ENCODE measurements at places on chromosomes 3 and 15.
A peak's percentile ranks its signal among the peaks of the same experiment; 100 is the strongest.

DNA sequence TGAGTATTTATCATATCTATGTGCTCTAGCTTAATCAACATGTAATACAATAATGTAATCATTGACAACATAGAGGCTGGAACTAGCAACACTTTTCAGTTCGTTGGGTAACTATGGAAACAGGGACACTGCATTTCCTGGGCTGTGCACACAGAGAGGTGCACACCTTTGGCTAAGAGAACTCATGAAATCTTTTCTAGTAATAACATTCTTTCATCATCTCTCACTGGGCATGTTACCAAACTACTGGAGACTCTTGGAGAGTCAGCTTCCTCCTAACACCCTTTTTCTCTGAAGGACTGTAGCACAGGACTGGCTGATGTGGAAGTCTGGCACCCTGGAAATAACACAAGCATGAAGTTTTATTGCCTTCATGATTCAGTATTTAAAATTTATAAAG, 135.6 kb downstream of the KCNMB2 start:
- no peak overlapping the region for H3K27ac ChIP-seq
- H3K36me3 ChIP-seq: no peaks in the 10 kb centered on the region
- H3K4me1 ChIP-seq: no peaks in the 10 kb centered on the region
- no peak overlapping the region for H3K4me3 ChIP-seq

- no peak overlapping the region for H3K4me3 ChIP-seq
- peaks cover 8% of the 10 kb centered on the region for H3K27me3 ChIP-seq
- H3K27ac ChIP-seq: no peak overlapping the region
- no peak for DNase-seq
Measured at GRCh38 chr3:30810625-30811024, 83.8 kb downstream of the GADL1 start.

DNA sequence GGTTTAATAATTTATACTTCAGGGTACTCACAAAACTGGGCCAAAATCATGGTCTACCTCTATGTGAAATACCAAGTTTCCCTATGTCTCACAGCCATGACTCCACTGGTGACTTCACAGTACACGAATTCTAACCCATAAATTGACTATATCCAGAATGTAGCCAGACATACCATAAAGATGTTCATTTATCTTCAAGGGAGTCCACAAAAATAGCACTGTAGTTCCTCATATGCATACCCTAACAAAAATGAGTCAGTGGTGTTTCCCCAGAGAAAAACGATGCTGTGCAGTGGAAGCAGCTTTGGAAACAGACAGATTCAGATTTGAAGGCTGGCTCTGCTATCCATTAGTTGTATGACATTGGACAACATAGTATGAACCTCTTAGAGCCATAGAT, 438.8 kb downstream of the FHIT start:
- no peak for DNase-seq
- H3K4me3 ChIP-seq: no peak overlapping the region
- H3K36me3 ChIP-seq: peaks cover 4% of the 10 kb centered on the region

DNA sequence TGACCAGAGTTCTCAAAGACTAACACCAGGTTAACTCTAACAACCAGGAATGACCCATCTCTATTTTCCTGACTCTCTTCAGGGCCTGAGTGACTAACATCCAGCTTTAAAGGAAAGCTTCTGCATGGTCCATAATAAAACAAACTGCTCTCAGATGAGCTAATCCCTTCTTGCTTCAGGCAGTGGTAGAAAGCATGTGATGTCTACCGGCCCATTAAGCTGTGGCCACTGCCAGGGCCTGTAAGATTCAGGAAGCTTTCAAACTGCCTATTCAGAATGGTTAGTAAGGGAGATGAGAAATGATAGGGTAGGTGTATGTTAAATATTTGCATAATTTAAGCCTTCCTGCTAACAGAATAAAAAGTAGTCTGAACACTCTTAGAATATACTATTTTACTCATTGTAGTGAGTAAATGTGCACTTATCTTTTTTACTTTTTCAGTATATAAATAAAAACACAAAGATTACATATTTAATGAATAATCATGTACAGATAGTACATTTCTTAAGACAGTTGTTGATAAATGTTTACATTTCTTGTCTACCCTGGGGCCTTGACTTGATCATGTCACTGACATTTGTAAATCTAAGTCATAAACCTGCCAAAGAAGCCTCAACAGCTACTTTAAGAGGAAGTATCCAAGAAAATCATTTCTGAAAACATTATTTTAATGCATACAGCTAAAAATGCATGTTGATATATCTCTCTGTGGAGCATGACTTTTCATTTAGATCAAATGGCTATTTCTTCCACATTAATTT, 222.0 kb downstream of the MCTP2 start:
- H3K36me3 ChIP-seq: peaks cover 20% of the 10 kb centered on the region
- no peak overlapping the region for H3K27ac ChIP-seq
- no peaks in the 10 kb centered on the region for H3K4me1 ChIP-seq
- no peak for DNase-seq

DNA sequence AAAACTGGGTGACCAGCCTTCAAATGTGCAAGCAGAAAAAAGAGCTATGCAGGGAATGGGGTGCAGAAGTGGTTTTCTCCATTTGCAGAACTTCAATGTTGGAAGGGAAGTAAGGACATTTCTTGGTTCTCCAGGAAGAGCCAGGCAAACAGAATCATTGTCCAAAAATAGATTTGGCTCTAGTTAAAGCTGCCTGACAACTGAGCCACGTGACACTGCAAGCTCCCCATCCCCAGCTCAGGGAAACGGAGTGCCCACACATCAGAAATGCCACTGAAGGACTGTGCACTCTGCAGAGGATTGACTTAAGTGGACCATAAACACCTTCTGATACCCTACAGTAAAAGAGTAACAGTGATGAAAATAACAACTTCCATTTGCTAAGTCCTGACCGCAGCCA, 195.6 kb upstream of the NSMCE3 start:
- no peaks in the 10 kb centered on the region for H3K27me3 ChIP-seq
- H3K36me3 ChIP-seq: peaks cover 7% of the 10 kb centered on the region
- H3K27ac ChIP-seq: no peak overlapping the region
- no peak overlapping the region for H3K4me3 ChIP-seq

DNA sequence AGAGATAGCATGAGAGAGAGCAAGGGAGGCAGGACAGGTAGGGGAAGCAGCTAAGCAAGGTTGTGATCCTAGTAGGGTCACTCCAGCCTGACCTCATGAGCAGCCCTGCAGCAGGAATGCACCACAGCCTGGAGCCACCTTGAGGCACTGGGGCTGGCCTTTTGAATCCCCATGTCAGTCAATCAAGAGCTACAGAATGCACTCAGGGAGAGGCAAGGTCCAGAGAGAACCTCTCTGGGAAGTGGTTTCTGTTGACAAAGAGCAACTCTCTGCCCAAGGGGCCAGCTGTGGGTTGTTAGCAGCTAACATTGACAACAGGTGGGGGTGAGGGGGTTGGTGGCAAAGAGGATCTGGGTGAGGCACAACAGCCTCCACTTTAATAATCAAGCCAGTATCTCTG, 54.6 kb downstream of the TRANK1 start:
- H3K27ac ChIP-seq: peak overlapping the region; percentile 75
- H3K4me1 ChIP-seq: peaks cover 60% of the 10 kb centered on the region
- H3K4me3 ChIP-seq: no peak overlapping the region
- H3K36me3 ChIP-seq: peaks cover 18% of the 10 kb centered on the region
- no peaks in the 10 kb centered on the region for H3K27me3 ChIP-seq

DNA sequence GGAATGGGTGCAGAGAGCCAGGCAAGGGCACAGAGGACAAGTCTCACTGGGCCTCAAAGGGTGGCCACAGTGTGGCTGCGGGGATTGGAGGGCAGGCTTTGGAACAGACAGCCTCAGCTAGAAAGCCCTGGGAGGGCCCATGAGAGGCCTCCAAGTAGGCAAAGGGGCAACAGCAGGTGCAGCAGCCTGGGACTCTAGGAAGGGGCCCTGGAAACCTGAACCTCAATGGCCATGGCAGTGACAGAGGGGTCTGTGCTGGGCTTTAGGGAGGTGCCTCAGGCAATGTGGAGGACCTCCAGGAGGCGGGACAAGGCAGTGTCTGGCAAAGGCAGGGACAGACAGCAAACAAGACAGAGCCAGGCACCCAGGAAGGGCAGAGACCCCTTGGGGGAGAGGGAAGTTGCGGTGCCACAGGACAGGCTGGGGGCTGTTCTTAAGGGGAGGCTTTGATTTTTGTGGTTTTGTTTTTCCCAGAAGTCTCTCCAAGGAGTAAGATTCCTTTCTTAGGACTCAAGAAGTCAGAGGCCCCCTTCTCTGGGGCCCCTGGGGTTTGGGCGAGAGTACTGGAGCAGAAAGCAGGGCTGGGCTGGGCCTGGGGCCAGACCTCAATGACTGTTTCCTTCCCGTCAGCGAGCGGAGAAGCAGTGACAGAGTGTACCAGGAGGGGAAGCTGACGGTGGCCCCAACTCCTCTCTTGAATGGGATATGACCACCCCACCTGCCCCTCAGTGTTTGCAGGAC, 9.7 kb downstream of the STOML1 start:
- no peaks in the 10 kb centered on the region for H3K36me3 ChIP-seq
- H3K27ac ChIP-seq: peak overlapping the region; percentile 75
- H3K4me1 ChIP-seq: peaks cover 56% of the 10 kb centered on the region
- DNase-seq: no peak
- peaks cover 6% of the 10 kb centered on the region for H3K27me3 ChIP-seq

GRCh38 chr15:89837134-89837829, 22.6 kb upstream of the ANPEP start:
- peaks cover 17% of the 10 kb centered on the region for H3K4me1 ChIP-seq
- H3K36me3 ChIP-seq: peaks cover 14% of the 10 kb centered on the region
- H3K27ac ChIP-seq: no peak overlapping the region
- no peak overlapping the region for H3K4me3 ChIP-seq
- no peaks in the 10 kb centered on the region for H3K27me3 ChIP-seq

GRCh38 chr3:183158551-183159006, 4.0 kb downstream of the LAMP3 start:
- H3K27me3 ChIP-seq: peaks cover 88% of the 10 kb centered on the region
- peaks cover 30% of the 10 kb centered on the region for H3K4me1 ChIP-seq
- DNase-seq: peak; percentile 31

DNA sequence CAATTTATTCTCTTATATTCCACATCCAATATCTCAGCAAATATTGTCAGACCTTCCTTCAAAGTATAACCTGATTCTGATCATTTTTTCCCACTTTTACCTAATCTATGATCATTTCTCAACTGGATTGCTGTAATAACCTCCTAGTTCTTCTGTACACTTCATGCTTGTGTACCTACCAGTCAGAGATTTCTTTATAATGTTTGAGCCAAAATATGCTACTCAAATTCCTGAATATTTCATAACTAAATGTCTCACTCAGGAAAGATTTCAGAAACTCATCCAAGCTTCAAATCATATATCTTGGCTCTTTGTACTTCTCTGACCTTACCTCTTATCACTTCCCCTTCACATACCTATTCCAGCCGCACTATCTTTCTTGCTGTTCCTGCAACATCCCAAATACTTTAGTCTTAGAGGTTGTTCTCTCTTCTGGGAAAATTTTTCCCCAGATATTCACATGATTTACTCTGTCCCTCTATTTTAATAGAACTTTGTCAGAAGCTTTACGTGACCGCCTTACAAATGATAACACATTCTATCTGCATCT, 20.0 kb downstream of the BCHE start:
- H3K27me3 ChIP-seq: no peaks in the 10 kb centered on the region
- no peaks in the 10 kb centered on the region for H3K36me3 ChIP-seq
- no peak overlapping the region for H3K4me3 ChIP-seq
- H3K27ac ChIP-seq: no peak overlapping the region
- no peak for DNase-seq
- no peaks in the 10 kb centered on the region for H3K4me1 ChIP-seq

GRCh38 chr3:36214460-36214859, 165.8 kb upstream of the STAC start:
- H3K27ac ChIP-seq: no peak overlapping the region
- no peak overlapping the region for H3K4me3 ChIP-seq
- no peak for DNase-seq
- H3K36me3 ChIP-seq: no peaks in the 10 kb centered on the region
- no peaks in the 10 kb centered on the region for H3K4me1 ChIP-seq

- H3K27me3 ChIP-seq: no peaks in the 10 kb centered on the region
- DNase-seq: no peak
- H3K4me3 ChIP-seq: no peak overlapping the region
- H3K27ac ChIP-seq: no peak overlapping the region
Measured at GRCh38 chr15:81037952-81038743, 37.4 kb downstream of the TLNRD1 start.

DNA sequence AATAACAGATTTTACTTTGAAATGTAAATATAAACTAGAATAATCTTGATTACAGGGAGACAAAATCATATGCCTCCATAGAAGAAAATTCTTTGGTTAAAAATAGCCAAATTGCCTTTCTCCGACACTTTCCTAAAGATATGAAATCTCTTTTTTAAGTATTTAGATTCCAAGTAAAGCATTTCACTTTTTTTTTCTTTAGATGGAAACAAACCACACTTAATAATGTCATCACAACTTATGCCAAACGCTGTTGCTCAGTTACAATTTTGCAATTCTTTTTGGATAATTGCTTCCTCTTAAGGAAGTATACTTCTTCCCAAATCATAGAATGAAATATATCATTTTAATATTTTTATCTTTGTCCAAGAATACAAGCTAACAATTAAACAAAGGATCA, 294.1 kb upstream of the ARL6 start:
- no peaks in the 10 kb centered on the region for H3K4me1 ChIP-seq
- no peak for DNase-seq
- no peaks in the 10 kb centered on the region for H3K36me3 ChIP-seq
- H3K4me3 ChIP-seq: no peak overlapping the region
- H3K27me3 ChIP-seq: no peaks in the 10 kb centered on the region
